ENCODE measurements at places on chromosomes 1 and 21. TPM values are rescaled to one million over a fixed set of nuclear protein-coding genes. Genes with fewer than 3 reads are reported as not detected.

Gene PSMA5
- 71.2 TPM for total RNA-seq

Gene VANGL1
- 12.4 TPM for total RNA-seq

Gene PAQR6
- total RNA-seq = 2.1 TPM

Gene TFAP2E
- 0.16 TPM for total RNA-seq

Gene SLAMF1
- not detected for total RNA-seq

Gene LCA5L
- total RNA-seq = 1.2 TPM

Gene IL24
- total RNA-seq = 0.13 TPM

Gene MNDA
- not detected for total RNA-seq

Gene TEX38
- total RNA-seq = not detected

Gene SPATA6
- total RNA-seq = 6.4 TPM

Gene TNNI3K
- not detected for total RNA-seq

Gene SH3GLB1
- 40.1 TPM for total RNA-seq

Gene CELA2B
- not detected for total RNA-seq

Gene NPPA
- 0.32 TPM for total RNA-seq

Gene SMIM34
- 0.13 TPM for total RNA-seq

Gene SELENBP1
- total RNA-seq = 27.0 TPM

Gene RAB25
- total RNA-seq = 3.4 TPM

Gene RNF207
- 23.4 TPM for total RNA-seq

Data from epithelial cell of alveolus of lung (primary cell).